Cardiac ventricle fibroblast (primary cell): ENCODE measurements at places on chromosomes 4 and X. TPM values are rescaled to one million over a fixed set of nuclear protein-coding genes. Genes with fewer than 3 reads are reported as not detected.

MMGT1 gene
- 16.2 and 19.1 TPM in 2 replicates for total RNA-seq

PCDH10 gene
- total RNA-seq: 0.05 and 0.50 TPM in 2 replicates

CCKAR gene
- total RNA-seq: not detected in 2 replicates

ZDHHC9 gene
- 46.4 and 52.7 TPM in 2 replicates for total RNA-seq

CFI gene
- 21.2 and 23.8 TPM in 2 replicates for total RNA-seq

SMIM10L2A gene
- total RNA-seq: 0.54 and 0.75 TPM in 2 replicates

BEX4 gene
- total RNA-seq: 16.7 and 17.5 TPM in 2 replicates

C4orf36 gene
- total RNA-seq: not detected in 2 replicates

PDLIM5 gene
- total RNA-seq: 41.4 and 45.8 TPM in 2 replicates

OPN1LW gene
- not detected in 2 replicates for total RNA-seq

ATP8A1 gene
- 1.4 and 2.1 TPM in 2 replicates for total RNA-seq

FHDC1 gene
- 0.06 and 0.15 TPM in 2 replicates for total RNA-seq

MGAT4D gene
- not detected in 2 replicates for total RNA-seq

HSPA4L gene
- total RNA-seq: 1.4 and 2.9 TPM in 2 replicates

GIMD1 gene
- not detected in 2 replicates for total RNA-seq

PABPC1L2A gene
- total RNA-seq: not detected in 2 replicates

GATA1 gene
- not detected in 2 replicates for total RNA-seq

MAGEA12 gene
- not detected in 2 replicates for total RNA-seq

SMIM10 gene
- 3.1 and 5.9 TPM in 2 replicates for total RNA-seq

ANXA10 gene
- 1.5 and 2.7 TPM in 2 replicates for total RNA-seq

LEF1 gene
- total RNA-seq: 0.19 and 0.39 TPM in 2 replicates
